Hematopoietic multipotent progenitor cell treated with erythropoietin and hydrocortisone succinate and interleukin-3 and kit ligand, for 4 days (in vitro differentiated cells): ENCODE measurements at places on chromosomes 4 and X.
A peak's percentile ranks its signal among the peaks of the same experiment; 100 is the strongest.

GRCh38 chr4:89316931-89317366 lies 9.3 kb upstream of the GPRIN3 start:
- DNase-seq: peak; percentile 79

GRCh38 chr4:72209600-72209999 lies 177.8 kb downstream of the NPFFR2 start:
- DNase-seq: no peak

GRCh38 chrX:24828600-24828999 lies 134.9 kb downstream of the POLA1 start:
- no peak for DNase-seq

GRCh38 chr4:99490286-99490685 lies 20.5 kb upstream of the C4orf17 start:
- no peak for DNase-seq

DNA sequence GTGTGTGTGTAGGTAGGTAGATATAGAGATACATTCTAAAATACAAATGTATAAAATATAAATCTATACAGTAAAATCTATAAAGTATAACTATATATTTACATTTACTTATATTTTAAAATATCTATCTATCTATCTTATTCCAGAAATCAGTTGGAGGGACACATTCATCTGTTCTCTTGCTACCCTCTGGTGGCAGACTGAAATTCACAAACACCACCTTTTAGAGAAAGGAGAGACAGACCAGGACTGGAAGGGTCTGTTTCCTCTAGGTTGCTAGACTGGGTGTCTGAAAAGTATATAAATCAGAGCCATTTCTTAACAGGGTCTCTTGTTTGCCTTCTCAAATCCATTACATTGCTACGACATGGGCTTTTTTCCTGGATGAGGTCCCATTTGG lies 343.0 kb downstream of the OPHN1 start:
- peak; percentile 10 for DNase-seq

DNA sequence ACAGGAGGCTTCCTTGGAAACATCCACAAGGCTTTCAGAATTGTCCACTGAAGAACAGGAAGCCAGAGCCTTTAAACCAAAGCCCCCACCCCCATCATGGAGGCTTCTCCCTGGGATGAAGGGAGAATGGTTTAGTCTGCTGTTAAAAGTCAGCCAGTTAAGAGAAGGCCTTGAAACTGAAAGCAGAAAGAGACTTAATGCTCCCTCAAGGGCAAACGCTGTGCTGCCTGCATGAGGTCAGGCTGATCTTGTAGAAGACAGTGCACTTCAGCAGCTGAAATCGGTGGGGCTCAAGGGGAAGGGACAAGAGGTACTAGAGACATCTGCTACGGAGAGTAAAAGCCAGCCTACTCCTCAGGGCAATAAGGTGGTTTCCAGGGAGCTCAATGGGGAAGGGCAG lies 69.0 kb downstream of the HPRT1 start:
- DNase-seq: no peak
